Stimulated activated CD4-positive, alpha-beta T cell treated with anti-CD3 and anti-CD28 coated beads, Interleukin-1b, Interleukin-23, amount 100 ng/mL, for 4 hours (primary cell): ENCODE measurements at places on chromosomes 7 and 10.

DNA sequence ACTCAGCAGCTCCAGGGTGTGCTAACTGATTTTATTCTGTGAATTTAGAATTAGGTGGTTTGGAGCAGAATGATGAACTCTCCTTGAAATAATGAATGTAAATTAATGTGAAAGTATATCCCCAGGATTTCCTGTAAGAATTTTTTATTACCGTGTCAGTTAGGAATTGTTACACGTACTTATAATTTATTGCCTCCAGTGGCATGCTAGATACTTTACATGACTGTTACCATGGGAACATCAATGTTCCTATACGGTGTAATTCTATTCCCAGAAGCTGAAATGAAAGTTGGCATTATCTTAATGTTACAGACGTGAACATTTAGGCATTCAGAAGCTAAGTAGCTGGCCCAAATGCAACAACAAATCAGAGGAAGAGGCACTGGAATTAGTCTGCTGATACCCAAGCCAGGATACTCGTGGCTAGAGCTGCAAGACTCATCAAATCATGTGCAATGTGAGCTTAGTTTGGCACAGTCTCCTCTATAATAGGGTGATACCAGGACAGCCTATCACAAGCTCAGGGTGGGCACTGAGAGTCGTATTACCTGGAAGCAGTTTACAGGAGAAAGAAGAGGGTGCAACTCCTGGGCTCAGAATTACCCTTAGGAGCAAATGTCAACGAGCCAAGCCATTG, 30.0 kb upstream of the PRKAR2B start:
- no peak for DNase-seq

DNA sequence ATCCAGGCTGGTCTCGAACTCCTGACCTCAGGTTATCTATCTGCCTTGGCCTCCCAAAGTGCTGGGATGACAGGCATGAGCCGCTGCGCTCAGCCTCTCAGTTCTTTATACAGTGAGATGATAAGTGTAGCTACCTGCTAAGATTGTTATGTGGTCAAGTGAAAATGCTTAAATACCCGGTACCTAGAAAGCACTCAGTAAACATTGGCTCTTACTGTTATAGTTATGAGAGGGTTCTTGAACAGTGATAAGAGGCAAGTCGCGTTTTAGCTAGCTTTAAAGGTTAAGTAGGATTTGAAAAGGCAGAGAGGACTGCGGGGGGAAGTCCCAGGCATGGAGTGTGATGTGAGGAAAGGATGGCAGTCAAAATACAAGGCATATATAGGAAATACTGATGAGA, 4.5 kb downstream of the ZKSCAN1 start:
- DNase-seq: no peak

DNA sequence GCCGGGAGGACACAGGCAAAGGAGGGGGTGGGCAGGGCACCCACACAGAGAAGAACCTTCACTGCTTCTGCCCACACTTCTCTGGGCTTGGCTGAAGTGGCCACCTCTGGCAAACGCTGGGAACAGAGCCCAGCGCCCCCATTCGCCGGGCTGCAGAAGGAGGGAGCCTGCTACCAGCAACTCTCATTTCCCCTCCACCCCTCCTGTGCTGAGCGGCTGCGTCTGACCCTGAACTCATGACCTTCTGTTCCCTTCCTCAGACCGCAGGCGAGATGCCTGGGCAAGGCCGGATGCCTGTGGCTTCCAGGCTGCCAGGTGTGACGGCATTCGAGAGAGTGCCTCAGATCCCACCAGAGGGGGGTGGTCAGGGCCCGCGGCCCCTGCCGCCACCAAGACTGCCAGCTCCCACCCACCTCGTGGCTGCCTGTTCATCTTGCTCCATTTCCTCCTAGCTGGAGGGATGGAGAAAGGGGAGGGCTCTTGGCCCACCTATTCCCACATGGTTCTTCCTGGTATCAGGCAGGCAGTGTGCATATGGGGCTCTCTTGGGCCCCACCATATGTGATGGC, 19.8 kb downstream of the DNAJB12 start:
- DNase-seq: no peak

DNA sequence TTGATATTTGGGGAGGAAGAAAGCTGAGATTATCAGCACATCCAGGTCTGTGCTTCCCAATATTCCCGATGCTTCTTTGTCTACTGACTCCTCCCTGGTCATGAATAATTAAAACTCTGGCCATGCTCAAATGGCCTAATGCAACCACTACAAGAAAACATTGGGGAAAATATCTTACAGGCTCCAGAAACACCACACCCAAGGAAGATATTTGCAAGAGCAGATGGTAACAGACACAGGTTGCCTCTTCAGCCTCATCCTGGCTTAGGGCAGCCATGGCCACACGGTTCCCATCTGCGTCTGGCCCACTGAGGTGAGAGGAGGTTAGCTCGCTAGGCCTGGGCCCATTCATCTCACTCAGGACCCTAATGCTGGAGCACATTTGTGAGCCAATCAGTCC, 108.4 kb upstream of the SDK1 start:
- DNase-seq: no peak

GRCh38 chr7:90503367-90503766, 33.9 kb downstream of the PTTG1IP2 start:
- no peak for DNase-seq

- no peak for DNase-seq
Measured at GRCh38 chr7:18457832-18458231, 37.7 kb upstream of the HDAC9 start.

DNA sequence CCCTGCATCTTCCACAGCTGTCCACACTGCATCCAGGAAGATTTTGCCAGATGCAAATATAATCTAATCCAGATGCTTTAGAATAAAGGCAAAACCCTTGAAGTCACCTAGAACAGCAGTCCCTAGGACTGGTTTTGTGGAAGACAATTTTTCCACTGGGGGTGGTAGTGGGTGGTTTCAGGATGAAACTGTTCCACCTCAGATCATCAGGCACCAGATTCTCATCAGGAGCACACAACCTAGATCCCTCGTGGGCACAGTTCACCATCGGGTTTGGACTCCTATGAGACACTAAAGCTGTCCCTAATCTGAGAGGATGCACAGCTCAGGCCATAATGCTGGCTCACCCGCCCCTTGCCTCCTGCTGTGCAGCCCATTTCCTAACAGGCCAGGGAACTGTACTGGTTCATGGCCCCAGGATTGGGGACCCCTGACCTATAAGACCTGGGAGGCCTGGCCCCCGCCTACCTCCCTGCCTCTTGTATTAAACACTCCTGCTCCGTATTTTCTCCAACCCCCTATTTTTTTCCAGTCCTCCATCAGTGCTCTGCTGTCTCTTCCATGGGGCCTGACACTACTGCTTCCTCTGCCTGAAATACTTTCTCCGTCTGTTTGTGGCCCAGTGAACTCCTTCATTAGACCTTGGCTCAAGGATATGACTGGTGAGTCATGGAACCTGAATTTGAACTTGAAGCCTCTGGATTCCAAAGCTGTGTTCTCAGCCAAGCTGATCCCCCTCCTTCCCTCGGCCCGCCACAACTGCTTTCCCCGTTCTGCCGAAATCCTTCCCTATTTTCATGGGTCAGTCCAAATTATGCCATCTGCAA, 79.9 kb upstream of the RHEB start:
- no peak for DNase-seq

GRCh38 chr10:43808136-43808535, 159.5 kb upstream of the ZNF32 start:
- no peak for DNase-seq

DNA sequence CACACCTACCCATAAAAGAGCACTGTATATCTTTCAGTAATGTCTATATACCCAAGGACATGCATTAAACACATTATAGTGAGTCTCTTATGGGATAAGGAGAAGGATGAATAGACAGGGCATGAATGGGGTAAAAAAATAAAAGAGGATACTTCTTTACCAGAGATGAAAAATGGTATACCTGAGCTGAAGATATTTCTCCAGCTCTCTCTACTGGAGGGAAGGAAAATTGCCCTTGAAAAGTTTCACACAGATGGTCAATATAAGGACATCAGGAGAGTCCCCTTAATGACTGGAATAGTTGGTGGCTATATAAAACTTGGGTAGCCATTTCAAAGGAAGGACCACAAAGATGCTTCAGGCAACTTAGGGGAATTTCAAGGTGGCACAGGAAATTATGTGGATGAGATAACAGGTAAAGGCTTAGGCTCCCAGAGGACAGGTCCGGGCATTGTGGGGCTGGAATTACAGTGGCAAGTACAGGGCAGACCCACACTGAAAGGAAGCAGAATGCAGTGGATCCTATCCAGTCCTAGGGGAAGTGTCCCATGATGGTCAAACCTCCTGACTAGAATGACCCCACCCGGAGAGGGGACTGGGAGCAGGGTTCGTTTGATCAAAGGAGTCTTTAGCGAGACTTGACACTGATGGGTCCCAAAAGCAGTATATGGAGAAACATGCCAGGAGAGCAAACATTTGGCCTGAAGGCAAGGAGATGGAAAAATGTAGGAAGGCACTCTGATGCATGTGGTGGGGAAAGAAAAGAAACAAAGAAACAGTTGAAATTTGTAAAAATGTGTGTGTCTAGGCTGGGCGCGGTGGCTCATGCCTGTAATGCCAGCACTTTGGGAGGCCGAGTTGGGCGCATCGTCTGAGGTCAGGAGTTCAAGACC, 35.6 kb downstream of the PLAU start:
- no peak for DNase-seq

DNA sequence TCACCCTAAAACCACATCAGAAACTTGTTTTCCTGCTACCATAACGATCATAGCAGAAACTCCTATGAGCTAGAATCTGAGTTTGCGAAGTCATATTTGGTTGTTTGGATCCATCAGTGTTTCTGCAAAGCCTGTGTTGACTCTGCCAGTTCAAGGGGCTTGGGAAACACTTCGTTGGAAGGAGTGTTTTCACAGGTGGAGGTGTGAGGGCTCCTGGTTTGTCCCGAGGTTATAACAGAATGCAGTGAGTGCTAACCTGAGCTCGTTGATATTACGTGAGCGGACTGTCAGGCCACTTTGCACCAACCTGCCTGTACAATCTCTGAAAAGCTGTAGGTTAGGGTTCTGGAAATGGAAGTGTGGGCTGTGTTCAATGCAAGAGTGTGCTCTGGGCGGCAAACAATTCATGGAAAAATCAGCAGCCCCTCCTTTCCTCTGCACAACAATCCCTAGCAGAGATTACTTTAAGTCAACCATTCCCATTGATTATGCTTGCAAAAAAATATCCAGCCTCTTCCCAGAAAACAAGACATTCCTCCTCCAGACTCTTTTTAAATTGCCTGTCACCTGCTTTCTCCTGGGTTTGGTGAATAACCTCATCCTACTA, 622.0 kb downstream of the TYW1 start:
- DNase-seq: no peak

DNA sequence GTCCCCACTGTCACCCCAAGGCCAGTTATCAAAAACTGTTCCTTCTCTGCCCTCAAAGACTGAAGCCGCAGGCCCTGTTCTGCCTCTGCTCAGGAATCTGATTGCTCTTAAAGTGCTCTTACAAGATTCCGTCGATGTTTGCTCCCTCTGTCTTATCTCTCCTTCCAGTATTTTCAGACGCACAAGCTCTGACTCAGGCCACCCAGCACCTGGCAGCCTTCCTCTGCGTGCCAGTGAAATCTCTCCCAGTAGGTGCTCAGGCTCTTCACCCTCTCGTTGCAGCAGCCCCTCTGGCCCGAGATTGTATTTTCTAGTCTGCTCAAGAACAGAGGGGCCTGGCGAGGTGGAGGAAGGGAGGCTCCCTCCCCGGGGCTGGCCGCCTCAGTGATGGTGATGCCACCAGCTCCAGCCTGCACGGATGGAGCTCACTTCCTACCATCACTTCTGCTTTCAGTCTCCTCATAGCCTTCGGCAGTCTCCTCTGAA, 276.2 kb downstream of the USP6NL start:
- DNase-seq: no peak

- DNase-seq: no peak
Measured at GRCh38 chr10:97875391-97875790, 25.7 kb downstream of the GOLGA7B start.

DNA sequence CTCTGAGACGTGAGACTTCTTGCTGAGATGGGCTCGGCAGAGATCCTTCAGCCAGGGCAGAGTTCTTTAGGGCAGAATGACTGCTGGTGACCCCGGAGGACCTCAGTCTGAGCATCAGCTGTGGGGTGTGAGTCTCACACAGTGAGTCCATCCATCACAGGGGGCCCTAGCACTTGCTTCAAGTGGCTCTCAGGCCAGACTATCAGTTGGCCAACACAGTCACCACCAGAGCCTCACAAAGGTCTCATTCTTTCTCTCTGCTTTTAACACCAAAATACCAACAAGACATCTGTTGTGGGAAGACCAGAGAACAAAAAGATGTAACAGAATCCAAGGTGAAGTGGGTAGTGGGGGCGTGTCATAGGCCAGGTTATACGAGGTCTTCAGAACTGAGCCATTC, 345.6 kb upstream of the NRP1 start:
- no peak for DNase-seq

DNA sequence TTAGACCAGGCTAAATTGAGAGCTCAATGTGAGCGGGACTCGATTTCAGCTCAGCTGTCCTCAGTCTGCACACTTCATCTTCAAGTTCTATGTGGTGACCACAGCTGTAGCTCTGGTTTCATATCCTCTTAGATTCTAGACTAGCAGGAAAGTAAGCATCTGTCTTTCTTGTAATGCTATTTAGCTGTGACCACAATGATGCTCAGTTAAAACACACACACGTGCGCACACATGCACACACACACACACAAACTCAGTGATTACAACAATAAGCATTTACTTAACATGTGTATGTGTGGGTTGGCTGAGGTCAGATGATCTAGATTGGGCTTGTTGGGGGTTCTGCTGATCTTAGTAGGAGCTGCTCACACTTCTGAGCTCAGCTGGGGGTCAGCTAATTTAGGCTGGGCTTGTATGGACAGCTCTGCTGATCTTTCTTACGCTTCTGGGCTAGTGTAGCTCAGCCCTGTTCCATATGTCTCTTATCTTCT, 82.5 kb downstream of the ZNF365 start:
- no peak for DNase-seq
